Left ventricle myocardium inferior (tissue), 1 donor: ENCODE measurements at places on chromosomes 7 and 10. TPM values are rescaled to one million over a fixed set of nuclear protein-coding genes. Genes with fewer than 3 reads are reported as not detected.

PPP1R17 gene
- not detected for total RNA-seq

PDE6C gene
- total RNA-seq = not detected

LHPP gene
- total RNA-seq = 7.6 TPM

PLPP4 gene
- total RNA-seq = not detected

DNA sequence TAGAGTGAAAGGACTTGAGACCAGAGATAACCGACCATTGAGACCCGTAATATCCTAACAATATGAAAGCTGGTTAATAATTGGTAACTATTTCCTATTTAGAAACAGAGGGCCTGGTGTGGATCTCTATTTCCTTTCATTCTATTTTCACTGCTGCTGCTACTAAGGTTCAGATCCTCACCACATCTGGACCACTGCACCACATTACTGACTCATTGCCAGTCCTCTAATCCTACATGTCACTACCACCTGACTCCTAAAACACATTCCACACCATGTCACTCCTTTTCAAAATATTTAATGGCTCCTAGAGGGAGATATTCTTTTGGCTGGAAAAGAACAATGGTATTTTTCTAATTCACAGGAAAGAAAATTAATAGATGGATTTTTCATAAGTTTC, 6.4 kb downstream of the USP54 start:
- H3K4me3 ChIP-seq = no peak overlapping the region
- H3K4me1 ChIP-seq = peaks cover 49% of the 10 kb centered on the region
- no peak for DNase-seq

- peaks cover 94% of the 10 kb centered on the region for H3K4me1 ChIP-seq
- no peak for DNase-seq
- H3K27me3 ChIP-seq = no peaks in the 10 kb centered on the region
- H3K4me3 ChIP-seq = no peak overlapping the region
These were observed 153.0 kb downstream of the PDE1C start for GRCh38 chr7:31917256-31917655.

GRCh38 chr10:119443970-119444660, 98.4 kb downstream of the RGS10 start:
- H3K27ac ChIP-seq = peak overlapping the region; percentile 64
- DNase-seq = no peak
- H3K36me3 ChIP-seq = peaks cover 71% of the 10 kb centered on the region
- no peak overlapping the region for H3K4me3 ChIP-seq
- peaks cover 53% of the 10 kb centered on the region for H3K4me1 ChIP-seq
- H3K27me3 ChIP-seq = no peaks in the 10 kb centered on the region

GRCh38 chr7:95316588-95316987, 7.7 kb downstream of the PON1 start:
- no peaks in the 10 kb centered on the region for H3K4me1 ChIP-seq
- H3K36me3 ChIP-seq = no peaks in the 10 kb centered on the region
- no peaks in the 10 kb centered on the region for H3K27me3 ChIP-seq
- DNase-seq = no peak
- H3K4me3 ChIP-seq = no peak overlapping the region
- no peak overlapping the region for H3K27ac ChIP-seq

DNA sequence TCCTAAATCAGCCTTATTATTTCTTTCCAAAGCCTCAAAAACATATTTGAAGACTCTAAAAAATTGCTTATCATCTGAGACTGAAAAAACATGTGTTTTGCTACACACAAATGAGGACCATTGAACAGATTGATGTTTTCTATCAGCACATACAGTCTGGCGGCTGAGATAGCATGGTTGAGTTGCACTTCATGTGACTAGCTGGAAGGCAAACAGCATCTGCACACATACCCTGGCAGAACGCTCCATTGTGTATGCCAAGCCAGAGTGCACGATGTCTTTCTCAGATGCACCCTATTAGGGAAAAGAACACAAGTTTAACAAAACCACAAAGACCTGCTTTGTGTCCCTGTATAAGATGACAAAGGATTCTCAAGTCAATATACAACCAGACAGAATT, 33.0 kb downstream of the FAM25A start:
- peaks cover 32% of the 10 kb centered on the region for H3K4me1 ChIP-seq
- H3K36me3 ChIP-seq = peaks cover 65% of the 10 kb centered on the region
- no peaks in the 10 kb centered on the region for H3K27me3 ChIP-seq
- H3K4me3 ChIP-seq = no peak overlapping the region

- H3K36me3 ChIP-seq = no peaks in the 10 kb centered on the region
- H3K4me3 ChIP-seq = peak overlapping the region; percentile 73
- peak overlapping the region; percentile 49 for H3K27ac ChIP-seq
- peaks cover 13% of the 10 kb centered on the region for H3K4me1 ChIP-seq
- DNase-seq = no peak
- H3K27me3 ChIP-seq = peaks cover 3% of the 10 kb centered on the region
These were observed 15.2 kb upstream of the DNAAF5 start for GRCh38 chr7:711093-711921.

DNA sequence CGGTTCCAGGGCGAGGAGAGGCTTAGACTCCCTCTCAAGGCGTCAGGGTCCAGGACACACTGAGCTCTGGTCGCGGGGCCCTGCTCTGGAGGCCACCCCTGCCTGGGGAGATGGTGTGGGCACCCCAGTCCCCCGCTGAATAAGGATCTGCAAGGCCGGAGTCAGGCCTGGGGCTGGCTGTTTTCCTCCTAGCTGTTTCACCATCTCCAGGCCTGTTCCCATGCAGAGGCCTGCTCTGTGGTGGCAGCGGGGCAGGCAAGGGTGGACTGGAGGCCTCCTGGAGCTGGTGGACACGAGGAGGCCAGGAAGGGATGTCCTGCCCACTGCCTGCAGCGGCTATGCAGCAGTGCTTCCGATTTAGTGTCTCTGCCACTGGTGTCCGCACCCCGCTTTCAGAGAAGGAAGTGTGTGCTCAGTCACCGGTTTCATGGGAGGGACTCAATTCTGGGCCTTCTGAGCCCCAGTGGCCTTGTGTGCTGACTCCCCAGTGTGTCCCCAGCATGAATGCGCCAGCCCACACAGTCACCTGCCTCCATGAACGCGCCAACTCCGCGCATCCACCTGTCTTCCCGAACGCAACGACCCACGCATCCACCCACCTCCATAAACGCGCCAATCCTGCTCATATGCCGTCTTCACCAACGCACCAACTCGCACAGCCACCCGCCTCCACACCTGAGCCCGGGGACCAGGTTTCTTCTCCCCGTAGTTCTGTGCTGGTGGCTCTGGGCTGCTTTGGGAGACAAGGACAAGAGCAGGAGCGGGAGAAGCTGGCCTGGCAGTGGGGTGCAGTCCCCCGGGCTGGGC, 14.5 kb upstream of the GPR146 start:
- no peak overlapping the region for H3K4me3 ChIP-seq
- no peaks in the 10 kb centered on the region for H3K27me3 ChIP-seq
- peaks cover 38% of the 10 kb centered on the region for H3K4me1 ChIP-seq
- peaks cover 9% of the 10 kb centered on the region for H3K36me3 ChIP-seq

- peaks cover 16% of the 10 kb centered on the region for H3K27me3 ChIP-seq
- no peaks in the 10 kb centered on the region for H3K36me3 ChIP-seq
- no peak for DNase-seq
- no peaks in the 10 kb centered on the region for H3K4me1 ChIP-seq
- no peak overlapping the region for H3K4me3 ChIP-seq
- H3K27ac ChIP-seq = no peak overlapping the region
These were observed 80.5 kb upstream of the RNF32 start for GRCh38 chr7:156560075-156560474.

DNA sequence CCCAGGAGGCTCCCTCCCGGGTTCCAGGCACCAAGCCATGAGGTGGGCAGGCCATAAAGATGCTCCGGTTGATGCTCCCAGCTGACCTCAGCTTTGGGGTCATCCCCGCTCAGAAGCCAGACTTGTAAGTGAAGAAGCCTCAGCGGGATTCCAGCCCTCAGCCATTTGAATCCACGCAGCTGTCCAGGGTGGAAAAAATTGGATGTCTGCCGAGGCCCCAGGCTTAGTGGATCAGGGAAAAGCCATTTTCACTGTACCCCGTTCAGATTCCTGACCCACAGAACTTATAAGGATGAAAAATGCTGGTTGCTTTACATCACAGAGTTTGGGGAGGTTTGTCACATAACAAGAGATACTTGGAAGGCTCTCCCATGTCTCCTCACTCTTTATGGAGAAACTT, 49.2 kb upstream of the CPN1 start:
- H3K27ac ChIP-seq = no peak overlapping the region
- H3K27me3 ChIP-seq = no peaks in the 10 kb centered on the region
- no peak for DNase-seq
- no peaks in the 10 kb centered on the region for H3K36me3 ChIP-seq
- no peak overlapping the region for H3K4me3 ChIP-seq
- no peaks in the 10 kb centered on the region for H3K4me1 ChIP-seq

GRCh38 chr10:24969841-24970281, 17.5 kb upstream of the PRTFDC1 start:
- no peak for DNase-seq
- H3K36me3 ChIP-seq = no peaks in the 10 kb centered on the region

GRCh38 chr10:2851566-2851965, 215.8 kb upstream of the PFKP start:
- H3K4me1 ChIP-seq = no peaks in the 10 kb centered on the region
- H3K36me3 ChIP-seq = no peaks in the 10 kb centered on the region
- peaks cover 53% of the 10 kb centered on the region for H3K27me3 ChIP-seq
- no peak overlapping the region for H3K4me3 ChIP-seq
- H3K27ac ChIP-seq = no peak overlapping the region

DNA sequence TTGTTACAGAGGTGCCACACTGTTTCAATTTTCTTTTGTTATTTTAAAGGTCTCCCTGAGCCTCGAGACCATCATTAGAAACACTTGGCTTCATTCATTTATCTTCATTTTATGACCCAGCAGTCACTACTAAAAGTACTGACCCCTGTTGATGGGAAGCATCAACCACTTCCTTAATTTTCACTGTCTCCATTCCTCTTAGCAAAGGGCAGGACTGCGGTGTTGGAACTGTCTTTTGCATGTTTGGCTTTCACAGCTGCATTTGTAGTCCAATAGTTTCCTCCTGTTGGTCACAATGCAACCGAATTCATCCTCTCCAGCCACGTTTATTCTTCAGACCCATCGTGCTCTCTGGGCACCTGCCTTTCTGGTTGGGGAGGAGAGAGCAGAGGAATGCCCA, 46.7 kb upstream of the PDZD8 start:
- no peaks in the 10 kb centered on the region for H3K36me3 ChIP-seq
- H3K4me1 ChIP-seq = no peaks in the 10 kb centered on the region
- H3K4me3 ChIP-seq = no peak overlapping the region
- DNase-seq = no peak

- H3K4me3 ChIP-seq = peak overlapping the region; percentile 62
- DNase-seq = peak; percentile 31
- no peaks in the 10 kb centered on the region for H3K36me3 ChIP-seq
- H3K27ac ChIP-seq = peak overlapping the region; percentile 69
- peaks cover 60% of the 10 kb centered on the region for H3K4me1 ChIP-seq
These were observed 2.8 kb downstream of the FAM180A start for GRCh38 chr7:135745703-135746312.

DNA sequence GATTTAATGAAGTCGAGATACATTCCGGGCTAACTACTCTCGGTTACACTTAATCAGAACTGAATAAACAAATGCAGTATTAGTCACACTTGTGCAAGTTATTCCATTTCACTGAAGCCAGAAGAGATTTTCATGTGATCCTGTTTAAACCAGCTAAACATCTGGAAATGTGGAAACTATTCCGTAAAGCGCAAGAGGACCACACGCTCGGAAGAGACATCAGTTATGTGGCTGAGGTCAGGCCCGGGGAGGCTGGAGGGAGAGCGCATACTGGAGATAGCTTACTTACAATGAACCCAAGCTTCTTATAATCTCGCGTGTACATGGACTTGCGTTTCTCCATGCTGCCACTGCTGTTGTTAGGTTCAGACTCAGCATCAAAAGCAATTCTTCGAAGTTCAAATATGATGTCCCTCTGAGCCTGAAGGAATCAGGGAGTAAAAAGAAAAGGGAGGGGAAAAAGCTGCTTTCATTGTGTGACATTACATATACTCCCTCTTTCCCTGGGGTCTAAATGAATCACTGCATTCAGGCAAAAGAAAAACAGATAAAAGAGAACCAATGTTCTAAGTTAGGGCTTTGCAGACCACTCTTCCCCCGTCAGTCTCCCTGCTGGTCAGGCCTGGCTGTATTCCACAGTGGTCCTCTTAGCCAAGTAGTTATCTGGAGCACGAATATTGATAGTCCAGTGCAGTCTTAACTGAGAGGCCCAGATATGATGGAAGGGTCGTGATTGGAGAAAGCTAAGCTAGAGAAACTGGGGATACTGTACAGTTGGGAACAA, 237.4 kb downstream of the ELMO1 start:
- no peaks in the 10 kb centered on the region for H3K27me3 ChIP-seq
- peak; percentile 46 for DNase-seq
- peak overlapping the region; percentile 73 for H3K27ac ChIP-seq

- peak overlapping the region; percentile 41 for H3K4me3 ChIP-seq
- DNase-seq = no peak
- no peaks in the 10 kb centered on the region for H3K36me3 ChIP-seq
- peak overlapping the region; percentile 2 for H3K27ac ChIP-seq
- H3K27me3 ChIP-seq = peaks cover 8% of the 10 kb centered on the region
These were observed 306.2 kb downstream of the FRMD4A start for GRCh38 chr10:14024329-14025202.

DNA sequence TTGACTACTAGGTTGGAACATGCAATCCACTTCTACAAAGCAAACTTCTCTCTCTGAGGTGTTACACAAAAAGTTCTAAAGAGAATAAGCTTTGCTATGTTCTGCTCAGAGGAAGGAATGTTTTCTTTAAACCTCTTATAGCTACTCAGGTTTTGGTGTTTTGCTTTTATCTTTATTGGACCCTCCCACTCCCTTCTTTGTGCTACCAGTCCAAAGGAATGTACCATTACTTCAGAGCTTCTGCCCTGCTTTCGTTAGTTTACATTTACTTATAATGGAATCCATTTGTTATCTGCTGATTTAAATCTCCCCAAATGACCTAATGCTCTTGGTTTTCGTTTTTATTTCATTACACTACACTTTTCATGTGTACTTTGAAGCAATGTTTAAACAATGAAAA, 154.9 kb downstream of the ATE1 start:
- DNase-seq = no peak
- no peak overlapping the region for H3K4me3 ChIP-seq
- H3K27ac ChIP-seq = peak overlapping the region; percentile 31
- H3K36me3 ChIP-seq = no peaks in the 10 kb centered on the region
- H3K27me3 ChIP-seq = no peaks in the 10 kb centered on the region
- peaks cover 11% of the 10 kb centered on the region for H3K4me1 ChIP-seq

GRCh38 chr10:64385355-64385754, 864.2 kb downstream of the REEP3 start:
- no peaks in the 10 kb centered on the region for H3K4me1 ChIP-seq
- no peaks in the 10 kb centered on the region for H3K27me3 ChIP-seq
- H3K4me3 ChIP-seq = no peak overlapping the region

DNA sequence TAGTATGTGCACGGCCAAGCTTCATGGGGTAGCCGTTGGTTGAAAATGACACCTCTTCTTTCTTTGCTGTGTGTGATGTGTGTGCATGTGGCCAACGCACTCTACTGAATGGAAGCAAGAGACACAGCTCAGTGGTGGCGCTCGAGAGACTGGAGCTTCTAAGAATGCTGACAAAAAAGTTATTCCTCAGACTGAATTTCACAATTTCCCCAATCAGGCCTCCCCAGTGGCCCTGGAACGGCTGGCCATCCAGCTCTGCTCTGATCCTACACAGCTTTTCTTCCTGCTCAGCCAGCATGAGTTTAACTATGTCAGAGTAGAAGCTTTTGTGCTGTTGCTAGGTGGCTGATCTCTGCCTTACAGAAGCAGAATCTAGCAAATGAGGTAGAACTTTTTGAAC, 186.7 kb upstream of the PLXDC2 start:
- DNase-seq = peak; percentile 72
- H3K36me3 ChIP-seq = no peaks in the 10 kb centered on the region
- no peaks in the 10 kb centered on the region for H3K27me3 ChIP-seq
- H3K4me1 ChIP-seq = no peaks in the 10 kb centered on the region
- no peak overlapping the region for H3K4me3 ChIP-seq
- H3K27ac ChIP-seq = peak overlapping the region; percentile 37

GRCh38 chr10:31477584-31477983, 158.6 kb downstream of the ZEB1 start:
- H3K36me3 ChIP-seq = peaks cover 9% of the 10 kb centered on the region
- H3K27ac ChIP-seq = no peak overlapping the region
- H3K4me1 ChIP-seq = no peaks in the 10 kb centered on the region
- no peak for DNase-seq
- H3K4me3 ChIP-seq = no peak overlapping the region
